Stimulated activated CD8-positive, alpha-beta memory T cell treated with anti-CD3 and anti-CD28 coated beads, Interleukin-2, amount 100 ng/mL, for 1 hour (primary cell): ENCODE measurements at places on chromosomes 4 and X.

- DNase-seq = no peak
Observed at GRCh38 chr4:106494066-106494465, 125.5 kb upstream of the GIMD1 start.

GRCh38 chrX:154059729-154060245, 37.7 kb downstream of the MECP2 start:
- no peak for DNase-seq

- no peak for DNase-seq
Observed at GRCh38 chr4:84417997-84418709, 80.9 kb downstream of the NKX6-1 start.

DNA sequence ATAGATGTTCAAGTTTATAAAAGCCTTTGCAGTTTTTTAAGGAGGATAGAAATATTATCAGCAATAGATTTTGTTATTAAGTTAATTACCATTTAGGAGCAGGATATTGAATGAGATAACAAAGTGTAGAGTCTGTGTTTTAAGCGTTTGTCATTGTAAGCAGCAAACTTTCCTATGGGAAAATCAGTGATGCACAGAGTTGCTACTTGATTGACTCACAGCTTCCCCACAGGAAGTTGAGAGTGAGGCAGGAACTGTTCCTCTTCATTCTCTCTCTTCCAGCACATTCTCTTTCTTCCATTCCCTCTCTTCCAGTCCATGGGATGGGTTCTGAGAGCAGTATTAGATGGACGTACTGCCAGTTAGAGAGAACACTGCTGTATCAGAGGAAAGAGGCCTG, 867.7 kb upstream of the AGA start:
- no peak for DNase-seq

GRCh38 chr4:154618708-154619315, 6.4 kb upstream of the FGG start:
- DNase-seq = peak; percentile 9

DNA sequence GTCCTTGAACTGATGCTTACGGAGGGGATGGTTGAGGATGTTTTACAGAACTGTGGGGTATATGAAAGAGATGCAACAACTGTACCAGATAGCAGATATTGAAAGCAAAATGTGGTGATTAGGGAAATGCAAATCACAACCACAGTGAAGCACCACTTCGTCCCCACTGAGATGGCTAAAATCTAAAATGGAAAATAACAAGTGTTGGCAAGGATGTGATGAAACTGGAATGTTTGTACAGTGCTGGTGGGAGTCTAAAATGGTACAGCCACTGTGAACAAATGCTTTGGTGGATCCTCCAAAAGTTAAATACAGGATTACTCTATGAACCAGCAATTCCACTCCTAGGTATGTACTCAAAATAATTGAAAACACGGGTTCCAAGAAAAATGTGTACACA, 22.9 kb downstream of the XG start:
- no peak for DNase-seq

- DNase-seq = no peak
Observed at GRCh38 chrX:138127314-138127713, 561.4 kb downstream of the ZIC3 start.
